NCI-H1694 treated with DMSO at 0.1 percent for 48 hours (cell line): ENCODE measurements at places on chromosomes 12 and 14.
A peak's percentile ranks its signal among the peaks of the same experiment; 100 is the strongest.

DNA sequence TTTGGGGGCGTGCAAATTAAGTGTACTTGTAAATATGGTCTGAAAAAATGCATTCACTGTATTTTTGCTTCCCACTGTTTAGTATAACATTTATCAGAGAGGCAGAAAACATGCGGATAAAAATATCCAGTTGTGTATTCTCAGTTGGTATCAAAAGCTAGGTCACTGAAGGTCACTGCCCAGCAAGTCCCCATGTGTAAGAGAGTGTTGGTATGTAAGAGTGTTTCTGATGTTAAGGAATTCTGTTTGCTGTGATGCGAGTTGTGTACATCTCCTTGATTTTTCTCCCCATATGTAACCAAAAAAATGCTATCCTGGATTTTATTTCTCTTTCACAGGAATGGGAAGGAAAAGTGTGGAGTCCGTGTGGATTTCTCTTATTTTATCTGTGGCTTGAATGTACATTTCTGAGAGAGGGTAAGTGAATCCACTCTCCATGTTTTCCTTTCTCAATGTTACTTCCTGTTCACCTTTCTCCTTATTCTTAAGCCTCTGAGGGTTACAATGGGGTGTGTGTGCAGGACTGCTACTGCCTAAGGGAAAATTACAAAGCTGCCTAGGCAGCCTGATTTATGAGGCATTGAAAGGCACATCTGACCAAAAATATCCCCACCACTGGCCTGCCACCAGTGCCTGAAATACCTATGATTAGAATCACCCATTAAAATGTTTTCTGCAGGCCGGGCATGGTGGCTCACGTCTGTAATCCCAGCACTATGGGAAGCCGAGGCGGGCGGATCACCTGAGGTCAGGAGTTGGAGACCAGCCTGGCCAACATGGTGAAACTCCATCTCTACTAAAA is 97.9 kb upstream of the USP44 start:
- DNase-seq = no peak

- no peak for DNase-seq
These were observed 22.9 kb downstream of the RTN1 start for GRCh38 chr14:59847711-59848110.

DNA sequence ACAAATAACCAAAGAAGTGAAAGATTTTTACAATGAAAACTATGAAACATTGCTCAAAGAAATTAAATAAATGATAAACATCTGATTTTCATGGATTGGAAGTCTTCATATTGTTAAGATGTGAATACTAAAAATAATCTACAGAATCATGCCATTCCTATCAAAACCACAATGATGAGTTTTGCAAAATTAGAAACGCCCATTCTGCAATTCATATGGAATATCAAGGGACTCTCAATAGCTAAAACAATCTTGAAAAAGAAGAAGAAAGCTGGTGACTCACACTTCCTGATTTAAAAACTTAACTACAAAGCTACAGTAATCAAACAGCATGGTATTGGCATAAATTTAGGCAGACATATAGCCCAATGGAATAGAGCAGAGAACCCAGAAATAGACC is 40.2 kb upstream of the CCT2 start:
- no peak for DNase-seq

DNA sequence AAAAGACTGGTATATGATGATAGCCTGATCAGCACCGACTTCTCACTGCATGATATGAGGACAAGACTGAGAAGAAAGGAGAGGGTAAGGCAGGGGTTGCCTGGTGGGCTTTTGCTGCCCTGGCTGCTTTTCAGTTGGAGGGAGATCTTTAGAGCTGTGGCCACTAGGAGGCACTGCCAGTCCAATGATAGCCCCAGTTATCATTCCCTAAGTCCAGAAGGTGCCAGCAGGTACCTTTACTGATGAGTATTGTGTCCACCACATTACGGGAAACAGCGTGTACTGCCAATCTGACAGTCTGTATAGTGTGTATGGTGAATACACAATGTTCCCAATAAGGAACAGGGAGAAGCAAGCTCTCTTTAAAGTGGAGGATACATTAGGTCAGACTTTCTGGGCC is 55.8 kb upstream of the CCDC175 start:
- peak; percentile 44 for DNase-seq

GRCh38 chr14:89958966-89959365 is 3.2 kb downstream of the TDP1 start:
- DNase-seq = no peak

GRCh38 chr12:52873513-52873831 is 24.7 kb upstream of the KRT78 start:
- peak; percentile 15 for DNase-seq

DNA sequence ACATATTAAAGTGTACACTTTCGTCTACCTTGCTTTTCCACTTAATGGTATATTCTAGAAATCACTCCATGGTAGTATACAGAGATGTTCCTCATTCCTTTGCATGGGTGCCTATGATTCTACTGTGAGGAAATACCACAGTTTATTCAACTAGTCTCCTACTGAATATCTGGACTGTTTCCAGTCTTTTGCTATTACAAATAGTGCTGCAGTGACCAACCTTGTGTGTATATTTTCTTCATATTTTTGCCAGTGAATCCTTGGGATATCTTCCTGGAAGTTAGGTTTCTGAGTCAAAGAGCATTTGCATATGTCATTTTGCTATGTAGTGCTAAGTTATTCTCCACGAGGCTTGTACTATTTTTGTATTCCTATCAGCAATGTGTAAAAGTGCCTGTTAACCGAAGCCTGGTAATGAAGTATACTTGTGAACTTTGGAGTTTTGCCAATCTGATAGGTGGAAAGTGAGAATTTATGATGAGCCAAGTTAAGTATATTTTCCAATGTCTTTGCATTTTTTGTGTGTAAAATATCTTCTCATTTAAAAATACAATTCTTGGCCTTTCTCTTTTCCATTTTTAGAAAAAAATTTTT is 31.3 kb upstream of the TMEM263 start:
- DNase-seq = no peak

DNA sequence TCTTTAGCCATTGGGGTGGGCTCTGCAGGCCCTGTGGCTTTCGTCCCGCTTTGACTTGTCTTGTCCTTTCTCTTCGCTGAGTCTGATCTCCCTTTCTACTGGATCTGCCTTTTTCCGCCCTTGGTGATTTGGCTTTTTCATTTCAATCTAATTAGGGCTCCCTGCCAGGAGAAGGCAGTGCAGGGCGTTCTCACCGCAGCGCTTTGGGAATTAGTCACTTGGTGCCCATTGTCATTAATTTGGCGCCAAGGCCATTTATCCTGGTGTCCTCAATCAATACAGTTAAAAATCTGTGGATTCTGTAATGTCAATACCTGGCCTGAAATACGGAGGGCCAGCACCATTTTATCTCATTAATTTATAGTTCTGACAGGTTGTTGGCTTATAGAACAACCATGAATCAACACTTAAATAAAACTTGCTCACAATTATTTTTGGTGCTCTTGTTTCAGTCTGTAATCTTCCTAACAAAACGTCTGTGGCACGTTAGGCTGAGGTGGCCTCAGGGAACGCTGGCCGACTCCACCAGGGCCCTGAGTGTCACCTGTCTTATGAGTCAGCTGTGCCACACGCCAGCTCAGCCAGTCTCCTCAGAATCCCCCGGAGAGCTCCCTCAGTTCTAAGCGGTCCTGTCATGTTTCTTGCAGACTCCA is 115.7 kb downstream of the BEGAIN start:
- DNase-seq = peak; percentile 43

DNA sequence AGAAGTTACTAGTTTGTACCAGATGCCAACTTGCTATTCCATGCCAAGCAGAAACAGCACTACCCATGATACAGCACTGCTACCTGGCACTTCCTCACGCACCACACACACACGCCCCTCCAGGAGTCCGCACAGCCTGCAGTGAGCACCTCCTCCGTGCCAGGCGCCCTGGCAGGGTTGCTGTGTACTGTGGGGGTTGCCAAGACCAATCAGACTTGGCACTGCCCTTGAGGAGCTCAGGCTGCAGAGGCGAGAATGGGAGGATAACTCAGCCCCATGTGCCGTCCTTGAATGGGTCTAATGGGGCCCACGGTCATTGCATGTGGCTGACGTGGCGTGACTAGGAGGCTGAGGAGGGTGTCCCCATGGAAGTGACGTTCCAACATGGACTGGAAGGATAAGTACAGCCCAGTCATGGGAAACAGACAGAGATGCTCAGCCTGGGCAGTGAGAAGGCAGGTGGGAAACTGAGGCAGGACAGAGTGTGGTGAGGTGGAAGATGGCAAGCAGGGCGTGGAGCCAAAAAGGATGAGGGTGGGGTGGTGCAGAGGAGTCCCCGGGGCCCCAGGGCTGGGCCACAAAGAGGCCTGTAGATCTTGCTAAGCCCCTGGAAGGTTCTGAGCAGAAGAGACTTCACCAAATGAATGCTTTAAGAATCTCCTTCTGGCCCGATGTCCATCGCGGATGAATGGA is 65.3 kb upstream of the C14orf180 start:
- DNase-seq = no peak
